ENCODE measurements at places on chromosomes 13 and 19.

DNA sequence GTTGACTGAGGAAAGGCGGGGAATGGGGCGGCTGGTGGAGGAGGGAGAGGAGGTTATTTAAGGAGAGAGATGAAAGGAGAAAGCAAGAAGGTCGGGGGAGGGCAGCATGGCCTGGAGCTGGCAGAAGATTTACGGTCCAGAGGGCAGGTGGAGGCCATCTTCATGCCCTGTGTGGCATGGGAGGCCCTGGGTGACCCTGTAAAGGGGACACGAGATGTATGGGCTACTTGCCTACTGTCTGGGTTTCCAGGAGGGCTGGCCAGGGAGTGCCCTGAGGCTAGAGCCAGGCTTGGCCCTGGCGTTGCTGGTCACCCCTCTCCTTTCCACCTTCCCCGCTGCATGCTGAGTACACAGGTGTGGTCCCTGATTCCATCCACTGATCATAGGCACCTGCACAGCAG is 6.1 kb downstream of the WTIP start:
- DNase-seq: no peak

DNA sequence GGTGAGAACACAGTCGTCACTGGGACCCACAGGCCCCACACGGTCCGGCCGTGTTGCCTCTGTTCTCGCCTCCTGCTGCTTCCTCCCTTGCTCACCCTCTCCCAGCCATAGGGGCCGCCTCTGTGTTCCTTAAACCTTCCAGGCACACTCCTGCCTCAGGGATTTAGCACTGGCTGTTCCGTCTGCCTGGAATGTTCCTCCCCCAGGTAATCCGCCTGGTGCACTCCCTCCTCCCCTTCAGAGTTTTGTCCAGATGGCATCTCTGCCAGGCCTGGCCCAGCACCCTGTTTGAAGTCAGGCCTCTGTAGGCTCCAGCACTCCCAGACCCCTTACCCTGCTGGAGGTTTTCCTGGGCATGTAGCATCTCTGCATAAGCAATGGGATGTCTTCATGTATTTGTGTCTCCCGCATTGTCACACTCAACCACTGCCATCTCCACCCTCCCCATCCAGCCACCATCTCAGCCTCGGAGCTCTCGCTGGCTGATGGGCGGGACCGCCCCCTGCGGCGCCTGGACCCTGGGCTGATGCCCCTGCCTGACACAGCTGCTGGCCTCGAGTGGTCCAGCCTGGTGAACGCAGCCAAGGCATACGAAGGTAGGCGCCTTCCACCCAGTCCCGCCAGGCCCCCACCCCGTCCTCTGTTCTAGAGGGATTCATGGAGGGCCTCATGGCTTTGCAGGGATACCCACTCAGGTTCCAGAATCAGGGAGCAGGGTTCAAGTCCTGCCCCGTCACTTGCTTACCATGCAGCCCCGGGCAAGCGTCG is 25.9 kb downstream of the DPF1 start:
- DNase-seq: no peak

DNA sequence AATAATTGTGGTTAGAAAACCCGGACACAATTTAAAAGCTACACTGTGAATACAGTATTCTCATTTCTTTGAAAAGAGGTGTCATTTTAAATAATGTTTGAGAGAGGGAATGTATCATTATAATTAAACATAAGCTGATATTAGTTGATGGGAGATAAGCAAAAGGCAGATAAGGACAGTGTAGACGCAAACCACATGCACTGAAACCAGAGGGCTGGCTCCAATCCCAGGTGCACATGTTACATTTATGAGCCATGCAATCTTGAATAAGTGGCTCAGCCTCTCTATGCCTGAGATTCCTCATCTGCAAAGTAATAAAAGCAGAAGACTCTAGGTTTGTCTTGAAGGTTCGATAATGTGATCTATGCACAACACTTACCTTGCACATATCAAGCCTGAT is 238.7 kb downstream of the EFNB2 start:
- DNase-seq: no peak

- DNase-seq: no peak
Observed at GRCh38 chr13:86438034-86438433, 638.8 kb upstream of the SLITRK6 start.

GRCh38 chr13:25933520-25933919 is 118.3 kb downstream of the SHISA2 start:
- no peak for DNase-seq

DNA sequence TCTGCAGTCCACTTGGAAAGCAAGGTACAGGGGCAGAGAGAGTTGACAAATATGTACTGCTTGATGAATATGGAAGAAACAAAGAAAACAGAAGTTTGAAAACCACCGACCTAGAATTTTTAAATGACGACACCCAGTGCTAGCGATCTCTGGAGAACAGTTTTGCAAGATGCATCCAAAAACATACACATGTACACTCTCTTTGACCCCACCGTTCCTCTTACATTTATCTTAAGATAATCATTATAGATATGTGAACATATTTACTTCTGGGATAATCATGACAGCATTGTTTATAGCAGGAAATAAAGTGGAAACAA is 40.8 kb upstream of the IGSF23 start:
- no peak for DNase-seq

GRCh38 chr19:46753420-46754155 is 7.3 kb upstream of the STRN4 start:
- no peak for DNase-seq

DNA sequence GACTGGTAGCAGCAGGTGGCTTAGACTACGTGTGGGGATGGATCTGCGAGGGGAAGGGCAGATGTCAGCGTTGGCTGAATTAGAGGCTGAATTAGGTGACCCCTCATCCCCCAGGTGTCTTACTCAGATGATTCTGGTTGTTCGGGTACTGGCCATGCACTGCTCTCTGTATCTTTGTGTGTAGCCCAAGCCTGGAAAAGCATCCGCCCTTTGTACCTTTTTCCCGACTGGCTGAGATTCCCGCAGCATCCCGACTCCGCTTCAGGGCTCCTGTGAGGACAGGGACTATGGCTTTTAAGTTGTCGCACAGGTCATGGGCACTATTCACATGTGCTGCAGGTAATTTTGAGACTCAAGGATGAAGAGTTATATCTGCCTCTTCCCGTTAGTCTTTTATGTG is 7.2 kb downstream of the TFDP1 start:
- no peak for DNase-seq

Data from NCI-H526 (cell line).